ENCODE measurements at places on chromosomes 11 and 22. TPM values are rescaled to one million over a fixed set of nuclear protein-coding genes. Genes with fewer than 3 reads are reported as not detected.
A peak's percentile ranks its signal among the peaks of the same experiment; 100 is the strongest.

Gene MS4A3
- 1.4 TPM for total RNA-seq

DNA sequence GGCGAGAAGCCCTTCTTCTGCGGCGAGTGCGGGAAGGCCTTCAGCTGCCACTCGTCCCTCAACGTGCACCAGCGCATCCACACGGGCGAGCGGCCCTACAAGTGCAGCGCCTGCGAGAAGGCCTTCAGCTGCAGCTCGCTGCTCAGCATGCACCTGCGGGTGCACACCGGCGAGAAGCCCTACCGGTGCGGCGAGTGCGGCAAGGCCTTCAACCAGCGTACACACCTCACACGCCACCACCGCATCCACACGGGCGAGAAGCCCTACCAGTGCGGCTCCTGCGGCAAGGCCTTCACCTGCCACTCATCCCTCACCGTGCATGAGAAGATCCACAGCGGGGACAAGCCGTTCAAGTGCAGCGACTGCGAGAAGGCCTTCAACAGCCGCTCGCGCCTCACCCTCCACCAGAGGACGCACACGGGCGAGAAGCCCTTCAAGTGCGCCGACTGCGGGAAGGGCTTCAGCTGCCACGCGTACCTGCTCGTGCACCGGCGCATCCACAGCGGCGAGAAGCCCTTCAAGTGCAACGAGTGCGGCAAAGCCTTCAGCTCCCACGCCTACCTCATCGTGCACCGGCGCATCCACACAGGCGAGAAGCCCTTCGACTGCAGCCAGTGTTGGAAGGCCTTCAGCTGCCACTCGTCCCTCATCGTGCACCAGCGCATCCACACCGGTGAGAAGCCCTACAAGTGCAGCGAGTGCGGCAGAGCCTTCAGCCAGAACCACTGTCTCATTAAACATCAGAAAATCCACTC is 12.2 kb downstream of the ZNF74 start:
- no peak for DNase-seq

Gene TOMM22
- total RNA-seq: 108 TPM

- no peak for DNase-seq
Observed at GRCh38 chr22:22930571-22931556, 43.2 kb downstream of the IGLL5 start.

- no peak for DNase-seq
Observed at GRCh38 chr11:105740164-105740903, 130.5 kb downstream of the GRIA4 start.

DNA sequence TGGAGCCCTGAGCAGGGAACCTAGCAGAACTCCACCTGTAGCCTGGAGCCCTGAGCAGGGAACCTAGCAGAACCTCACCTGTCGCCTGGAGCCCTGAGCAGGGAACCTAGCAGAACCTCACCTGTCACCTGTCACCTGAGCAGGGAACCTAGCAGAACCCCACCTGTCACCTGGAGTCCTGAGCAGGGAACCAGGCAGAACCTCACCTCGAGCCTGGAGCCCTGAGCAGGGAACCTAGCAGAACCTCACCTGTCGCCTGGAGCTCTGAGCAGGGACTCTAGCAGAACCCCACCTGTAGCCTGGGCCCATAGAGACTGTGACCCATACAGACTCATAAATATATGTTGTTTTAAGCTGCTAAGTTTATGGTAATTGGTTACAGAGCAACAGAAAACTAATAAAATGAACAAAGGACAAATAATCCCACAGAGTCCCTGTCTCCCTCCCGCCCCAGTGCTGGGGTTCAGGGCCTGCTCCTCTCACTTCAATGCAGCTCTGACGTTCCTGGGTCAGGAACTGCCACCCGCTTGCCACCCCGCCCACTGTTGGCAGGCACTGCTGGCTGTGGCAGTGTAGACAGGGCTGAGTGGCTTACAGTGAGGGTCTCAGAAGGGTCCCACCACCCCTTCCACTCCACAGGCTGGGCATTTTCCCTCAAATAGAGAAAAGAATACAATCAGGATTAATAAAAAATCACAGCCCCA is 259.1 kb downstream of the TBC1D22A start:
- DNase-seq: no peak

GRCh38 chr11:67288452-67289225 is 464 bp upstream of the ANKRD13D start:
- DNase-seq: peak; percentile 94

GRCh38 chr11:61113201-61113600 is 10.9 kb downstream of the CD5 start:
- no peak for DNase-seq

Gene MMP10
- not detected for total RNA-seq

Measured in endothelial cell (in vitro differentiated cells).